ENCODE measurements at places on chromosomes 4 and X. TPM values are rescaled to one million over a fixed set of nuclear protein-coding genes. Genes with fewer than 3 reads are reported as not detected.

The DMD gene
- 40.0 TPM for total RNA-seq

The PLK4 gene
- total RNA-seq, result not detected

The CLNK gene
- total RNA-seq, result not detected

The FAM9B gene
- total RNA-seq, result not detected

The N4BP2 gene
- 0.53 TPM for total RNA-seq

The ARMCX1 gene
- total RNA-seq, result 9.2 TPM

The ODAPH gene
- not detected for total RNA-seq

- H3K27ac ChIP-seq, result no peak overlapping the region
- H3K4me1 ChIP-seq, result no peaks in the 10 kb centered on the region
- no peaks in the 10 kb centered on the region for H3K36me3 ChIP-seq
- no peaks in the 10 kb centered on the region for H3K27me3 ChIP-seq
- DNase-seq, result no peak
These were observed 66.6 kb downstream of the EIF4E start for GRCh38 chr4:98862371-98862770.

DNA sequence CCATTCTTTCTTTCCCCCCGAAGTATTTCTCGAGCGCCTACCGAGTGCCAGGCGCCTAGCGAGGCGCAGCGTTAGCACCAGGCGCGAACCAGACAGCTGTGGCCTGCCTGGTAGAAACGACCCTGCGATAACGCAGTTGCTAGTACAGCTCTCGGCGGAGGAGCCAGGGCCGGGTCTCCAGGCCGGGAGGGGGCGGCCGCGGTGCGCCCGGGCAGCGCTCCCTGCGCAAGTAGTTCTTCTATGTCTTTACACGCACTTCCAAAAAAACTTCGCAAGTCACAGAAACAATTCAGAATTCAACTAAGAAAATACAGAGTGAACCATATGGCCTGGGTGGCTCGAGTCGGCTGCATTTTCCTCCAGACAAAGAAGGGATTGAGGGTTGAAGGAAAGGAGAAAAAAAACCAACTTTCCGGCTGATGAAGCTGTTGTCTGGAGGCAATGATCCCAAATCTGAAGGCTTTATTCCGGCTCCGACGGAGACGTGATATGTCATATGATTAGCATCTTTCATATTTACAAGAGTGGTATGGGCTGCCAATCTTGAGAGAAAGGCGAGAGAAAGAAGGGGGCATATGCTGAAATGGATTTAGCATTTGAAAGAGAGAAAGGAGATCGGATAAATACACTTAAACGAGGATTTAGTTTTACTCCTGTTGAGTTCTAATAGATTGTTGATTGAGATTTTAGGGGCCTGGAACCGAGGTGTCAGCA, 7.2 kb upstream of the NEUROG2 start:
- no peak overlapping the region for H3K27ac ChIP-seq
- DNase-seq, result no peak
- no peaks in the 10 kb centered on the region for H3K4me1 ChIP-seq
- H3K27me3 ChIP-seq, result peaks cover 42% of the 10 kb centered on the region
- no peaks in the 10 kb centered on the region for H3K36me3 ChIP-seq
- H3K4me3 ChIP-seq, result peak overlapping the region; percentile 58

DNA sequence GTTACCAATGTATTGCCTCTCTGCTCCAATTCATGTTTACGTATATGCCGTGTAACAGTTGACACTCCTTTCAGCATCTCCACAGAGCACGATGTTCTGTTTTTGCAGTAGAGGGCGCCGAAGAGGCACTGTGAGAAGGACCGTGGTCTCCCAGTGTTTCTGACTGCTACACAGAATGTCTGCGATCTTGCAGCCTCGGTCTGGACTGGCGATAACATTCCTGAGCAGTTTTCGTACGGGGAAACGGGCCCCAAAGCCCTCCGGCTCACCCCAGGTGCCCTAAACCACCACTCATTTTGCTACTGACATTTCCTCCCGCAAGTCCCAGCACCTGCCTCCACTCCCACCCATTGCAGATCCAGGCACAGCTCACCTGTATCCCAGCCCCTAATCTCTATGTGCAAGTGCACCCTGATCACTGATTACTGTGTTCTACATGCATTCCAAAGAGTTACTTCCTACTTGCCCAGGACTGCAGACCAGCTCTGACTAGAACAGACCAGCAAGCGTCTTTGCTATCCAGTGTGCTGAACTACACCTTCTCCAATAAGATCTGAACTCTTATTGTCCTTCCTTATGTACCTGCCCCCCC, 12.4 kb upstream of the NFXL1 start:
- H3K4me3 ChIP-seq, result peak overlapping the region; percentile 2
- no peaks in the 10 kb centered on the region for H3K27me3 ChIP-seq

DNA sequence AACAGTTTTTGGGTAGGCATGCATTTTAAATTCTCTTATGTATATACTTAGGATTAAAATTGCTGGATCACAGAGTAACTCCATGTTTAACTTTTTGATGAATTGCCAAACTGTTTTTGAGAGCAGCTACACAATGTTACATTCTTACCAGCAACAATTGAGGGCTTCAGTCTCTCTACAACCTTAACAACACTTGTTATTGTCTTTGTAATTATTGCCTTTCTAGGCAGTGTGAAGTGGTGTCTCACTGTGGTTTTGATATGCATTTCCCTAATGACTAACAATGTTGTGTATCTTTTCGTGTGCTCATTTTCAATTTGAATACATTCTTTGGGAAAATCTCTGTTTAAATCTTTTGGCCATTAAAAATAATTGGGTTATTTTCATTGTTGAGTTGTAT, 17.3 kb upstream of the F11 start:
- DNase-seq, result no peak
- H3K27ac ChIP-seq, result no peak overlapping the region

- no peak overlapping the region for H3K27ac ChIP-seq
- DNase-seq, result no peak
- H3K36me3 ChIP-seq, result no peaks in the 10 kb centered on the region
- no peaks in the 10 kb centered on the region for H3K4me1 ChIP-seq
- H3K27me3 ChIP-seq, result no peaks in the 10 kb centered on the region
These were observed 944.4 kb upstream of the GRID2 start for GRCh38 chr4:91359041-91360031.

DNA sequence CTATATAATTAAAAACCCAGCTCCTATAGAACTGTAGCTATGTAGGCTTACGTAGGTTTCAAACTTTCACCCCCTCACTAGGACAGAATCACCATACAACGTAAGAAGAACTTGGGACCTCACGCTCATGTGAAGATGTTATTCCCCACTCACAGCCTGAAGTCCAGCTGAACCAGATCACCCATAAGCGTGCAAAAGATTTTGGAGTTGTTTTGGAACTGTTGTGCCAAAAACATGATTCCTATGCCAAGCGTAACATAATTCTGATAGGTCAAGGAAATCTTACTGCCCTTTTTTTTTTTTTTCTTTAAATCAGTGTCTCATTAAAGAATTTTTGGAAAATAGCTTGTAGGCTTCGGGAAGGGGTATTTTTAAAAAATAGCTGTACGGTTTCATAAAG, 57.0 kb downstream of the LCORL start:
- no peaks in the 10 kb centered on the region for H3K27me3 ChIP-seq
- no peaks in the 10 kb centered on the region for H3K36me3 ChIP-seq
- no peak overlapping the region for H3K27ac ChIP-seq
